Purkinje cell (primary cell): ENCODE measurements at places on chromosomes 1 and 21. TPM values are rescaled to one million over a fixed set of nuclear protein-coding genes. Genes with fewer than 3 reads are reported as not detected.

GBP1 gene
- 0.74 and 1.7 TPM in 2 replicates for polyA plus RNA-seq

ZYG11A gene
- not detected in 2 replicates for polyA plus RNA-seq

SCMH1 gene
- polyA plus RNA-seq: 6.6 and 7.5 TPM in 2 replicates

ASTN1 gene
- 24.0 and 25.0 TPM in 2 replicates for polyA plus RNA-seq

SLC35F3 gene
- polyA plus RNA-seq: 5.5 and 6.2 TPM in 2 replicates

CHRNB2 gene
- polyA plus RNA-seq: 3.7 and 5.9 TPM in 2 replicates

SMCP gene
- not detected in 2 replicates for polyA plus RNA-seq

NR1I3 gene
- 0.23 and 1.4 TPM in 2 replicates for polyA plus RNA-seq

C1orf74 gene
- 6.6 and 14.4 TPM in 2 replicates for polyA plus RNA-seq

ITGB3BP gene
- 29.8 and 43.9 TPM in 2 replicates for polyA plus RNA-seq

SELE gene
- not detected in 2 replicates for polyA plus RNA-seq

SZT2 gene
- polyA plus RNA-seq: 2.3 and 4.5 TPM in 2 replicates

DYNLT5 gene
- 2.7 and 2.8 TPM in 2 replicates for polyA plus RNA-seq

NOS1AP gene
- polyA plus RNA-seq: 0.69 and 4.8 TPM in 2 replicates

LRRN2 gene
- polyA plus RNA-seq: 11.7 and 12.4 TPM in 2 replicates
